ENCODE measurements at places on chromosomes 12 and 14.

- no peak for DNase-seq
Measured at GRCh38 chr12:55019784-55020183, at the start of gene NEUROD4. Gene NEUROD4 (plus strand): TSS chr12:55019974. CDS start chr12:55026440, 6,466 bp downstream.

DNA sequence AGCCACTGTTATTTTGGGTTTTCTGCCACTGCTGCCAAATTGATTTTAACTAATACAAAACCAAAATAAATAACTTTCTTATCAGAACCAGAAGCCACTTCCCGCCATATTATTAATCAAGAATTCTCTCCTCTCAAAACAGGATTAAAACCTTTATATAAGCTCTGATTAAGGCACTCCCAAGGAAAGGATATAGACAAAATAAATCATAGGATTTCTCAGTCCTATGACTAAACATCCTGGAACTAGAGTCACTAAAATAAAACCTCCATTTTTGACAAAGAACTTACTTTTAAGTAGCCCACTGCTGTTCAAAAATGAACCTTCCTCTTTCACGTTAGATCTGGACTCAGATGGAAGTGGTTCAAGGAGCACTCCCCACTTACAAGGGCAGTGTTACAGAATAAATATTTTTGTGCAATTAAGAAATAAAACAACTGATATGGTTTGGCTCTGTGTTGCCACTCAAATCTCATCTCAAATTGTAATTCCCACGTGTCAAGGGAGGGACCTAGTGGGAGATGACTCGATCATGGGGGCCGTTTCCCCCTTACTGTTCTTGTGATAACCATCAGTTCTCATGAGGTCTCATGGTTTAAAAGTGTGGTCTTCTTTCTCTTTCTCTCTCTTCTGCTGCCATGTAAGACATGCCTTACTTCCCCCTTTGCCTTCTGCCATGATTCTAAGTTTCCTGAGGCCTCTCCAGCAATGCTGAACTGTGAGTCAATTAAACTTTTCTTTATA is 26.4 kb downstream of the GXYLT1 start:
- DNase-seq = no peak

DNA sequence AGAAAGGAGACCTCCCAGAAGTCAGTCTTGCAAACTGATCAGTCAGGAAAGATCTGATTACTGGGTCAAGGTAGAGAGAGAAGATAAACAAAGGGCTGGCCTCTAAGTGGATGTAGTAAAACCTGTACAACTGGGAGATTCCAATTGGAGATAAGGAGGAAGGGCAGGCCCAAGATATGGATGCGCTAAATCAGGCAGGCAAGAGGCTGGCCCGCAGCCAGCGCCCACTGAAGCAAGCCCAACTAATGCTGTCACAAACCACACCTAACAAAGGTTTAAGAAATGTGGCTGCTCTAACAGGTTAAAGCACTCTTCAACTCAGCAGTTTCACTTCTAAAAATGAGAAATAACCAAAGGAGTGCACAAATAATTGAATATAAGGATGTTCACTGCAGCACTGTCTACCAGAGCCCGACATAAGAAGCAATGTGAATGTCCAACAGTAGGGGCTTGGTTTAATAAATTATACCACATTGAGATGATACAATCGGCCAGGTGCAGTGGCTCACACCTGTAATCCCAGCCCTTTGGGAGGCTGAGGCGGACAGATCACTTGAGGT is 4.7 kb downstream of the GLTP start:
- no peak for DNase-seq

DNA sequence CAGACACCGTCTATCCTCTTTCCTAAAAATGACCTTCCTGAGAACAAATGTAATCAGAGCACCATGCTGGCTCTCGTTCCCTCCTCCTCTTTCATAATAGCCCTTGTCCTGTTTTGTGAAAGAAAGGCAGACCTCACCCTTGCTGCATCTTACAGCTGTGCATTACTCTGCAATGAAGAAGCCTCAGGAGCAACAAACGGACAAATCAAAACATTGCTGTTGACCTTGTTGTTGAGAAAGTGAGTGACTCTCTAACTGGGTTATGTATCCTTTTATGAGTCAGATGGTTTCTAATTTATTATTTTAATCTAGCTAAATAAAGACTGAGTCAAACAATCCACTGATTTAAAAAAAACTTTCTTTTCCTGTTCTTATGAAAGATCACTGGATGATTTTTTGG is 180.9 kb downstream of the RPS29 start:
- no peak for DNase-seq

DNA sequence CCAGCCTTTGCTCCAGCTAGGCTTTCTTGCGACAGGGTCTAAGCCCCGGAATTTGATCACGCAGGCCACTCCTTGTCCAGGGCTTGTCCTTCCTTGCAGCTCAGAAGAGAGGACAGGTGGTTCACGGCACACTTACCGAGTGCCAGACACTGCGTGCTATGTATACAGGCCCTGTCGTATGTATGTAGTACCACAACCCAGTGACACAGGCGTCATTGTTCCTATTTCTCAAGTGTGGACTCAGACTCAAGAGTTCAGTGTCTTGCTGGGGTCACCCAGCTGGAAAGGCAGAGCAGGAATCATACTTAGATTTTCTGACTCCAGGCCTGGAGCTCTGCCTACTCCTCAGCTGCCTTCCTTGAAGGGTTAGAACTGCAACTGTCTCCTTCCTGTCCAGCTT is 153.9 kb downstream of the SMOC1 start:
- DNase-seq = no peak

Measured in activated CD4-positive, alpha-beta T cell treated with anti-CD3 and anti-CD28 coated beads for 1 hour (primary cell).